ENCODE measurements at places on chromosomes 6 and 20.

GRCh38 chr6:125670568-125670967 is 78.9 kb upstream of the HEY2 start:
- no peak for DNase-seq

- DNase-seq, result peak; percentile 25
These were observed at the start of gene KCNK5 for GRCh38 chr6:39228992-39229767. TSS of gene KCNK5 (minus strand) at chr6:39229475. CDS start at chr6:39229111, 364 bp downstream.

GRCh38 chr6:100553243-100553642 is 88.5 kb upstream of the SIM1 start:
- DNase-seq, result no peak

GRCh38 chr6:16978686-16979085 is 123.2 kb upstream of the STMND1 start:
- no peak for DNase-seq

GRCh38 chr20:38164069-38164468 is 1.0 kb downstream of the TGM2 start:
- DNase-seq, result no peak
